ENCODE measurements at places on chromosomes 2 and 18. TPM values are rescaled to one million over a fixed set of nuclear protein-coding genes. Genes with fewer than 3 reads are reported as not detected.
A peak's percentile ranks its signal among the peaks of the same experiment; 100 is the strongest.

TCF7L1 gene
- not detected for total RNA-seq

GRCh38 chr2:5449867-5450266 lies 242.3 kb upstream of the SOX11 start:
- no peak for DNase-seq
- no peak overlapping the region for H3K27ac ChIP-seq
- no peaks in the 10 kb centered on the region for H3K4me1 ChIP-seq
- no peaks in the 10 kb centered on the region for H3K36me3 ChIP-seq

DNA sequence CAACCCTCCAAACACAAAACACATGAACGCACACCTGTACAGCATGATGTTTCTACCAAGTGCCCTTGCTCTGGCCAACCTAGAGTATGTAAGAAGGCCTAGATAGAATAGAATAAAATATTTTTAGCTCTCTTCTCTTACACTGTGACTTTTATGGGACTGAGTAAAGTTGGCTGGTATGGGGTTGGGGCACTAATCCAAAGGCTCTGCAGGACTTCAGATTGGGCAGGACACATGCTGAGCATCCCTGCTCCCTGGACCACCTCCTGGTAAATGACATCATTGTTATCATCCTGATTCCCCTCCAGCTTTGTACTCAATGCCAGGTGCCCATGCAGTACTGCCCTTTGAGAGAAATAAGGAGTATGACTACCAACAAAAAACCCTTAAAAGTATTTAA lies 322.2 kb downstream of the SLC8A1 start:
- no peaks in the 10 kb centered on the region for H3K36me3 ChIP-seq
- H3K27me3 ChIP-seq = no peaks in the 10 kb centered on the region
- H3K27ac ChIP-seq = no peak overlapping the region
- H3K4me3 ChIP-seq = no peak overlapping the region
- DNase-seq = no peak

DNA sequence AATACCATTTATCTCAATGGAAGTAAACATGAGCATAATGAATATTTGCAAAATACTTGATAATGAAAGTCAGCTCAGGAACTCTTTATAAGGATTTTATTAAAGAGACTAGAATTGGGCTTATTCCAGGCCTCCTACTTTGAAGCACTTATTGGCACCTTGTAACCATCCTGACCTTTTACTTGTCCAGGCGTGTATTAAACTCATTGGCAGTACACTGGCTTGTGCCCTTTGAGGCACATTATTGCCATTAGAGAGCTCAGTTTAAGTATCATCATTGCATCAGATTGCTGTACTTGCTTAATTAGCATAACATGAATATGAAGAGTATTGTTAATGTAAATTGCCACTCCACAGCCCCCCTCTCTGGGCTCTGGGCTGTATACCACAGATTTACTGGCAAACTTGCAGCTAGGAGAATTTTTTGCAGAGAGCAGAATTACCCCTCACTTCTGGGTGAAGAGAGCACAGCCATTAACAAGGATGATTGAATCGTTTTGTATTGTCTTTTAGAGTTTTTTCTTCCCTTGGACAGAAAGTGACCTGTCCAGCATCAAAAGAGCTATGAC lies 72.5 kb downstream of the XIRP2 start:
- no peak overlapping the region for H3K27ac ChIP-seq
- H3K27me3 ChIP-seq = no peaks in the 10 kb centered on the region
- no peak overlapping the region for H3K4me3 ChIP-seq
- no peaks in the 10 kb centered on the region for H3K4me1 ChIP-seq
- H3K36me3 ChIP-seq = no peaks in the 10 kb centered on the region
- DNase-seq = no peak

GRCh38 chr2:9753276-9753600 lies 90.0 kb upstream of the TAF1B start:
- H3K27ac ChIP-seq = peak overlapping the region; percentile 100
- peak overlapping the region; percentile 95 for H3K4me3 ChIP-seq
- H3K36me3 ChIP-seq = peaks cover 9% of the 10 kb centered on the region
- peak; percentile 80 for DNase-seq

DNA sequence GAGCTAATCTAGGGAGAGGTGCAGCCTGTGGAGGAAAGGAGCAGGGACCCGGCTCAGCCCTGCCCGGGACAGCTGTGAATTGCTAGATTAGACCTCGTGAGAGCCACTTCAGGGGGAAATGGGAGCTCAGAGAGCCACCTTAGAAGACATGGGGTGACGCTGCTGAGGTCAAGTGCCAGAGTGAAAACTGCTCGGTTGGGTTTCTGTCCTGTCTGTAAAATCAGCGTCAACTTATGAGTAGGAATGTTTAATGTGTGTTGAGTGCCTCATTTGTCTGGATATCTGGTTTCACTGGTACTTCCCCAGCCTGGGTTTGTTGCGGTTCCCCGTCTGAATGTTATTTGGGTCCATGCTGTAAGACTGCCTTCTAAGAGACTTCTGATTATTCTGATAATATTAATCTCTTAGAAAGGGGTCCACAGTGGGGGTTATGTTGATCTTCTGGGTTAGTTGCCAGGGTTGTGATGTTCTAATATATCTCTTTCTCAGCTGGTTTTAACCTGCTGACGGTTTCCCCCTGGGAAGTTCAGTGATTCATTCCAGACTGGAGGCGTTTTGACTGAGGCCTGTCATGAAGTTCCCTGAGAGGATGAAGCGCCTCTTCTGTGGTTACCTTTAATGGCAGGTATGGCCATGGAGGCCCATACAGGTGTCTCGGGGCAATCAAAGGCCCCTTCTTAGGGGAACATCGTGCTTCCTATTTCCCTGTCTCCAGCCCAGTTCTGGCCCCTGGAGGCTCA lies 175.9 kb downstream of the SH3RF3 start:
- H3K36me3 ChIP-seq = no peaks in the 10 kb centered on the region
- no peak overlapping the region for H3K27ac ChIP-seq
- peaks cover 4% of the 10 kb centered on the region for H3K4me1 ChIP-seq

- H3K4me1 ChIP-seq = no peaks in the 10 kb centered on the region
- no peak for DNase-seq
- no peaks in the 10 kb centered on the region for H3K27me3 ChIP-seq
- H3K36me3 ChIP-seq = no peaks in the 10 kb centered on the region
- H3K4me3 ChIP-seq = no peak overlapping the region
Measured at GRCh38 chr2:72326759-72327158, 179.1 kb upstream of the CYP26B1 start.

- no peaks in the 10 kb centered on the region for H3K36me3 ChIP-seq
- DNase-seq = no peak
- peaks cover 20% of the 10 kb centered on the region for H3K27me3 ChIP-seq
- H3K4me1 ChIP-seq = no peaks in the 10 kb centered on the region
- H3K4me3 ChIP-seq = no peak overlapping the region
Measured at GRCh38 chr18:76573325-76574025, 78.4 kb upstream of the ZNF516 start.

- H3K27ac ChIP-seq = no peak overlapping the region
- H3K36me3 ChIP-seq = peaks cover 6% of the 10 kb centered on the region
- H3K4me3 ChIP-seq = no peak overlapping the region
Measured at GRCh38 chr2:3180082-3180908, 197.3 kb downstream of the EIPR1 start.

GRCh38 chr2:230706053-230706521 lies 6.6 kb upstream of the CAB39 start:
- peaks cover 26% of the 10 kb centered on the region for H3K36me3 ChIP-seq
- no peaks in the 10 kb centered on the region for H3K27me3 ChIP-seq
- H3K4me1 ChIP-seq = peaks cover 14% of the 10 kb centered on the region

GATA6 gene
- total RNA-seq = not detected

- no peak for DNase-seq
- no peak overlapping the region for H3K27ac ChIP-seq
- no peaks in the 10 kb centered on the region for H3K36me3 ChIP-seq
- H3K4me1 ChIP-seq = no peaks in the 10 kb centered on the region
- peaks cover 3% of the 10 kb centered on the region for H3K27me3 ChIP-seq
Measured at GRCh38 chr2:10530607-10531239, 82.6 kb upstream of the ODC1 start.

GPR39 gene
- total RNA-seq = not detected

GRCh38 chr18:64082513-64082912 lies 66.4 kb downstream of the LINC00305 start:
- H3K4me1 ChIP-seq = no peaks in the 10 kb centered on the region
- no peak for DNase-seq
- H3K36me3 ChIP-seq = no peaks in the 10 kb centered on the region
- H3K27me3 ChIP-seq = peaks cover 2% of the 10 kb centered on the region
- no peak overlapping the region for H3K4me3 ChIP-seq

THUMPD2 gene
- total RNA-seq = 12.9 TPM

DNA sequence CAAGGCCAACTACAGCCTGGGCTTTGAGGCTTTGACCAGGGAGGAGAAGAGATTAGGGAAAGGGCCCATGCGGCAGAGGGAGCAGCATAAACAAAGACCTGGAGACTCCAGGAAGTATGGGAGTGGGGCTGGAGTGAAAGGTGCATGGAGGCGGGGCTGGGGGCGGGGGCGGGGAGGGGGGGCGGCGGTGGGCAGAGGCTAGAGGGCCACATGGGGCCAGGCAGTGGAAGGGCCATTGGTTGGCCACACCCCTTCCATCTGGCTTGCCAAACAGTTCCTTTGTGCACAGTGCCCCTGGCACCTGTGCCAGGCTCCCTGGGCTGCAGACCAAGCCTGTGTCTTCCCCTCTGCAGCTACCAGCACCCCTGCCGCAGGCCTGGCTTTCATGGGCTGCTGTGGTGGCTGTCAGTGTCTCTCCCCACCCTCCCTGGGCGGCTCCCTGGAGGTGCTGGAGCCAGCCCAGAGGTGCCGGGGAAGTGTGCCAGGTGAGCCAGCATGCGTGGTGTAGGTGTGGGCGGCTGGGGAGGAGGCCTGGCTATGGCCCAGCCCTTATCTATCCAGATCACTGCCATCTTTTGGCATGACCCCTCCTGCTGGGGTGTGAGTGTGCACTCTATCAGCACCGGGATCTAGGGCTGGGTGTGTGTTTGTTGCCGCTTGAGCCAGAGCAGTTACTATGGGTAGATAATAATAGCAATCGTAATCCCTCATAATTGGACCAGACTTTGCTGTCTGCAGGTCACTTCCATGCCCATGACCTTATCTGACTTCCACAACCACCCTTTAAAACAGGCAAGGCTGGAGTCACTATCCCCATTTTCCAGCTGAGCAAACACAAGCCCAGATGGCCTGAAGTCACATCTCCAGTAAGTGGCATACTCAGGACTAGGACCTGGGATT lies 30.5 kb downstream of the DNMT3A start:
- no peak overlapping the region for H3K4me3 ChIP-seq
- peak overlapping the region; percentile 21 for H3K27ac ChIP-seq
- no peaks in the 10 kb centered on the region for H3K27me3 ChIP-seq

CCDC85A gene
- total RNA-seq = not detected

SNRNP200 gene
- 149 TPM for total RNA-seq

DNA sequence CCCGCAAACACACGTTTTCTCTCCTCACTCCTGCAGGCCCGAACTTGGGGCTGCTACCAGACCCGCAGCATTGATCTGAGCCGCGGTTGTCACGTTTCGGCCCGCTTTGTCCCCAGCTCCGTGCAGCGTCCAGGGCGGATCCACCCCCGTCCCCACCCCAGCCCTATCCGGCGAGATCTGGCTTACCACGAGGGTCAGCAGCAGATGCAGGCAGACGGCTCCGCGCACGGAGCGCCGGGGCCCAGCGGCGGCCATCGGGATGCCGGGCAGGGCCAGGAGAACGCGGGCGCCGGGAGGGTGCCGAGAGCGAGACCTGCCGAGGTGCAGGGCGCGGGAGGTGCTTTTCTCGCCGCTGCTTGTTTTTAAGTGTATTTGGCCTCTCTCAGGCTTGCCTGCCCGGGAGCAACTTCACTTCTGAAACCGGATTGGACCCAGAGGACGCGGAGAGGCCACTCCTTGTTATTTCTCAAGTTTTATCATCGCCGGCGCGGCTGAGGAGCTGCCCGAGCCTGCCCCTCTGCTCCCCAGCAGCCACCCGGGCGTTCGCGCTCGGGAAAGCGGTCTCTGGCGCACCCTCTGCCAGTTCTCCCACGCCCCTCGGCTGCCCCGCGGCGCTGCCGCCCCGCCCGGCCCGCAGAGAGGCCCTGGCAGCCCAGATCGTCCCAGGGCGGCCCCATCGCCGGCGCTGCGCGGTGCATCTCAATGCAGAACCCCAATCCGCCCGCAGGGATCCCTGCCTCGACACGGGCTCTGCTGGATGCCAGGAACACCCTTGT lies at the start of gene DSC3:
TSS of gene DSC3 (minus strand) at position 337 of the 776 bp plus-strand sequence. CDS start at position 255, 82 bp downstream.
- H3K4me1 ChIP-seq = no peaks in the 10 kb centered on the region
- H3K36me3 ChIP-seq = no peaks in the 10 kb centered on the region
- no peak for DNase-seq
- H3K27me3 ChIP-seq = peaks cover 23% of the 10 kb centered on the region
- no peak within 1 kb of the TSS for H3K4me3 ChIP-seq

SCTR gene
- not detected for total RNA-seq

GRHL1 gene
- 1.2 TPM for total RNA-seq

CD207 gene
- total RNA-seq = not detected

DNA sequence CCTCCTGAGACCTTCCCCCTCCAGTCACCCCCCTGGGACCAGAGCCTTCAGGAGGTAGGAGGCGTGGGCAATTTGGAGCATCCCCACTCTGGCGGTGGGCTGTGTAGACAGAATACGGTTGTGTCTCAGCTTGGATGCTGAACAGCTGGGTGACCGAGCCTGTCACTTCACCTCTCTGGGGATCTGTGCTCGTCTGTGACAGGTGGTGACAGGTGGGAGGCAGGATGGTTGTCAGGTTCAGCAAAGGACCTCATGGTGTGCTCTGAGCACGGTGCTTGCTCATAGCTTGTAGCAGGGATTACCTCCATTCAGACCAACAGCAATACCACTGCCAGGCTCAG lies 186.5 kb upstream of the HS6ST1 start:
- H3K27ac ChIP-seq = no peak overlapping the region
- DNase-seq = no peak
- H3K36me3 ChIP-seq = no peaks in the 10 kb centered on the region
- H3K4me1 ChIP-seq = no peaks in the 10 kb centered on the region
- no peaks in the 10 kb centered on the region for H3K27me3 ChIP-seq
- H3K4me3 ChIP-seq = no peak overlapping the region

DNA sequence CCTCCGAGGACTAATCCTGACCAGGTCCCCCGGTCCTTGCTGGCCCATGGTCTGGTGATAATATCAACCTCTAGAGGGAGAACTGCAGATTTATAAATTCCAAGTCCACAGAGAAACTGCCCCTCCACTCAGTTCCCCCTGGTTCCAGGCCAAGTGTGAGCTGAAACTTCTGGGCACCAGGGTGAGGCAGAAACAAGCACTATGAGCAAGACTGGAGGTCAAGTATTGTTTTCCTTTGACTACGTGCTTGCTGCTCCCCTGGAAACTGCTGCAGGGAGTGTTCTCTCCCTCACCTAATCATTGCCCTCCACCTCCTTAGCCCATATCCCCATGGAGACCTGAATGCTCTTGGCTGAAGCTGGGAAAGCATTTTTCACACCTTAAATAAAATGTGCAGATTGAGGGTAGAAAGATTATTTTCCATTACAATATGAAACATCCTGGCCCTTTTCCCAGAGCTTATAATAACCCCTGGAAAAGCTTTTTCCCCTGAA lies 135.2 kb downstream of the RDH14 start:
- H3K4me3 ChIP-seq = no peak overlapping the region
- no peaks in the 10 kb centered on the region for H3K36me3 ChIP-seq
- no peak for DNase-seq
- H3K27ac ChIP-seq = no peak overlapping the region

GRCh38 chr2:45354776-45355175 lies 256.3 kb downstream of the SRBD1 start:
- H3K4me1 ChIP-seq = no peaks in the 10 kb centered on the region
- H3K27ac ChIP-seq = no peak overlapping the region
- H3K4me3 ChIP-seq = no peak overlapping the region
- DNase-seq = no peak
